ENCODE measurements at places on chromosomes 7 and 10. TPM values are rescaled to one million over a fixed set of nuclear protein-coding genes. Genes with fewer than 3 reads are reported as not detected.

The SLC16A12 gene
- total RNA-seq = not detected

The ACTR3C gene
- total RNA-seq = 4.5 TPM

The RBM20 gene
- total RNA-seq = 1.3 TPM

The SPDYE11 gene
- not detected for total RNA-seq

Measured in CD8-positive, alpha-beta T cell (primary cell).